ENCODE measurements at places on chromosomes 2 and 18.

- H3K4me3 ChIP-seq, result no peak overlapping the region
- no peak overlapping the region for H3K27ac ChIP-seq
- H3K4me1 ChIP-seq, result no peaks in the 10 kb centered on the region
- H3K27me3 ChIP-seq, result no peaks in the 10 kb centered on the region
- DNase-seq, result no peak
Measured at GRCh38 chr2:228329282-228329681, 147.8 kb upstream of the SPHKAP start.

DNA sequence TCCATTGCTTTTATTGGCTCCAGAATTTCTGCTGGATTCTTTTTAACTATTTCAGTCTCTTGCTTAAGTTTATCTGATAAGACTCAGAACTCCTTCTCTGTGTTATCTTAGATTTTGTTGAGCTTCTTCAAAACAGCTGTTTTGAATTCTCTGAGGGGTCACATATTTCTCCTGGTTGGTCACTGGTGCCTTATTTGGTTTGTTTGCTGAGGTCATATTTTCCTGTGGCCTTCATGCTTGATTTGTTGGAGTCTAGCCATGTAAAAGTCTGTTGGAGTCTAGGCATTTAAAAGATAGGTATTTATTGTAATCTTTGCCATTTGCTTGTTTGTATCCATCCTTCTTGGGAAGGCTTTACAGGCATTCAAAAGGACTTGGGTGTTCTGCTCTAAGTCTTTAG, 398.7 kb downstream of the DSEL start:
- no peak overlapping the region for H3K4me3 ChIP-seq
- H3K36me3 ChIP-seq, result no peaks in the 10 kb centered on the region
- H3K27me3 ChIP-seq, result no peaks in the 10 kb centered on the region
- no peak overlapping the region for H3K27ac ChIP-seq
- DNase-seq, result no peak
- H3K4me1 ChIP-seq, result no peaks in the 10 kb centered on the region

GRCh38 chr18:44342946-44343345, 337.7 kb upstream of the SETBP1 start:
- no peak overlapping the region for H3K27ac ChIP-seq
- H3K36me3 ChIP-seq, result no peaks in the 10 kb centered on the region
- H3K4me3 ChIP-seq, result no peak overlapping the region
- no peaks in the 10 kb centered on the region for H3K27me3 ChIP-seq
- DNase-seq, result no peak
- H3K4me1 ChIP-seq, result no peaks in the 10 kb centered on the region

- H3K4me1 ChIP-seq, result no peaks in the 10 kb centered on the region
- no peak overlapping the region for H3K27ac ChIP-seq
- H3K36me3 ChIP-seq, result no peaks in the 10 kb centered on the region
- no peak for DNase-seq
- H3K4me3 ChIP-seq, result no peak overlapping the region
- H3K27me3 ChIP-seq, result no peaks in the 10 kb centered on the region
Measured at GRCh38 chr18:68623342-68623741, 91.6 kb downstream of the TMX3 start.

- no peak overlapping the region for H3K4me3 ChIP-seq
- no peak for DNase-seq
- H3K27me3 ChIP-seq, result no peaks in the 10 kb centered on the region
- no peak overlapping the region for H3K27ac ChIP-seq
Measured at GRCh38 chr2:171469176-171469575, 35.1 kb downstream of the DCAF17 start.

DNA sequence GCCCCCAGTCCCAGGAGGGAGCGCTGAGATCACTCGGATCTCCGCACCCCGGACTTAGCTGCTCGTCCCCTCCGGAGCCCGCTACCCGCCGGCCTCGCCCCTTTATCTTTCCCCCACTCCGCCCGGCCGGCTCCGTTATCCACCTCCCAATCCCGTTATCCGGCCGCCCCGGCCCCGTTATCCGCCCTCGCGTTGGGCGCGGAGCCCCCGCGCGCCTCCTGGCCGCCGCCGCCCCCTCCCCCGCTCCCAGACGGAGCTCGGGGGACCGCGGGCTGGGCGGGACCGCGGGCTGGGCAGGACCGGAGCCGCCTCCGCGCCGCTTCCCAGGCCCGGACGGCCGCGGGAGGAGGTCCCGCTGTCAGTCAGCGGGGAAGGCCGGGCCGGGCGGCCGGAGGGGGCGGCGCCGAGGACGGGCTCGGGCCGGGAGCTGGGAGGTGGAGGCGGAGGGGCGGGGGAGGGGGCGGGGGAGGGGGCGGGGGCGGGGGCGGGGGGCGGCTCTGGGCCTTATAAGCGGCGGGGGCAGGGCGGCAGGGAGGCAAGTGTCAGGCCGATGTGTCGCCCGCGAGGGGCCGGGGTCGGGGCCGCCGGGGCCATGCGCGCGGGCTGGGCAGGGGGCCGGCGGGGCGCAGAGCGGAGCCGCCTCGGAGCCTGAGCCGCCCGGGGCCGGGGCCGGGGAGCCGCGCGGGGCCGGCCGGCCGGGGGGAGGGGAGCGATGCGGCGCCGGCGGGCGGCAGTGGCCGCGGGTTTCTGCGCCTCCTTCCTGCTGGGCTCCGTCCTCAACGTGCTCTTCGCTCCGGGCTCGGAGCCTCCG, at the start of gene PKDCC:
TSS of gene PKDCC (plus strand) at position 534 of the 811 bp plus-strand sequence. CDS start at position 713, 179 bp downstream.
- DNase-seq, result no peak
- H3K27me3 ChIP-seq, result peaks cover 70% of the 10 kb centered on the region

- H3K4me3 ChIP-seq, result no peak overlapping the region
- H3K27ac ChIP-seq, result no peak overlapping the region
- DNase-seq, result no peak
- peaks cover 9% of the 10 kb centered on the region for H3K27me3 ChIP-seq
Measured at GRCh38 chr2:47260971-47261370, 105.9 kb upstream of the STPG4 start.

DNA sequence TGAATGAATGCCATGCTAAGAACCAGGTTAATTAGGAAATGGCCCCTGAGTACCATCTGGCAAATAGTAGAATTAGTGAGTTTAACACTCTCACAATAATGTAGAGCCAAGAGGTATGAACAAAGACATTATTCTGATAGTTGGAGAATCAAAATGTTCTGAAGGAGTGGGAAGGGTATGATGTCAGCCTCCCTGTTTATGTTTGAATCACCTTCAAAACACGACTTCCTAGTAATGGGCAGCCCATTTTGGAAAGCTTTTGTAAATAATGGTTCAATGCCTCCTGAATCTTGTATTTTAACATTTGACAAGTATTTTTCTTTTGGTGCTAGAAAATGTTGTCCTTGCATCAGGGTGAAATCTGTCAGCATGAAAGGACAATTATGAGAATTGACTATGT, 108.3 kb downstream of the DSEL start:
- H3K36me3 ChIP-seq, result no peaks in the 10 kb centered on the region
- H3K27me3 ChIP-seq, result peaks cover 4% of the 10 kb centered on the region
- no peak overlapping the region for H3K4me3 ChIP-seq
- H3K27ac ChIP-seq, result no peak overlapping the region
- H3K4me1 ChIP-seq, result no peaks in the 10 kb centered on the region

Measured in activated T-helper 2 cell treated with anti-CD3 and anti-CD28 coated beads, Interferon-gamma antibody, Interleukin-2, Interleukin-4, amounts not matched to agents 10 μg/mL and 5 μg/mL and 100 μg/mL, durations not matched to agents 14 hours and 24 hours and 36 hours (primary cell).